ENCODE measurements at places on chromosomes 7 and 10. TPM values are rescaled to one million over a fixed set of nuclear protein-coding genes. Genes with fewer than 3 reads are reported as not detected.

Gene CYP3A7
- 1.5 TPM for total RNA-seq

Gene CH25H
- total RNA-seq = 2.0 TPM

Gene WASHC2A
- 40.1 TPM for total RNA-seq

- DNase-seq = no peak
Observed at GRCh38 chr7:94022550-94022949, 18.4 kb upstream of the BET1 start.

GRCh38 chr7:24668927-24669635, 88.2 kb downstream of the GSDME start:
- no peak for DNase-seq

DNA sequence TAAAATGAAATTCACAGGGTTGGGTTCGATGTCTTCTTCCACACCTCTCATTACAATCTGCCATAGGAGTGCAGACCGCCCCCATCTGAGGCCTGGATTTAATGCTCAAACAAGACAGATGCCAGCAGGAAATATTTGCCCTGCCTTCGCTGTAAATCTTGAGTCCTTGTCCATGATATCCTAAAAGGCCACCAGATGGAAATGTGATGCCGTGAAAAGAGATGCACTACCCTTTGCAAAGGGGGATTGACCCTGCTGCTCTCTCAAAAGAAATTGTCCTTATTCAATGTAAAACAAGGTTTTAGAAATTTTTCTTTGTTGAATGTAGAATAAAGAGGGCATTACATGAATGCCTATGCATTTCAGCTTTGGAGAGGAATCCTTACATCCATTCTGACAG, 37.5 kb downstream of the AGAP4 start:
- no peak for DNase-seq

- DNase-seq = no peak
Observed at GRCh38 chr7:75928568-75928914, 13.6 kb downstream of the POR start.
